NCI-H1436 (cell line): ENCODE measurements at places on chromosomes 1 and 21.

- DNase-seq = no peak
These were observed 389.7 kb downstream of the LMO4 start for GRCh38 chr1:87718241-87718950.

- no peak for DNase-seq
These were observed 6.2 kb downstream of the CSRP1 start for GRCh38 chr1:201500670-201501120.

DNA sequence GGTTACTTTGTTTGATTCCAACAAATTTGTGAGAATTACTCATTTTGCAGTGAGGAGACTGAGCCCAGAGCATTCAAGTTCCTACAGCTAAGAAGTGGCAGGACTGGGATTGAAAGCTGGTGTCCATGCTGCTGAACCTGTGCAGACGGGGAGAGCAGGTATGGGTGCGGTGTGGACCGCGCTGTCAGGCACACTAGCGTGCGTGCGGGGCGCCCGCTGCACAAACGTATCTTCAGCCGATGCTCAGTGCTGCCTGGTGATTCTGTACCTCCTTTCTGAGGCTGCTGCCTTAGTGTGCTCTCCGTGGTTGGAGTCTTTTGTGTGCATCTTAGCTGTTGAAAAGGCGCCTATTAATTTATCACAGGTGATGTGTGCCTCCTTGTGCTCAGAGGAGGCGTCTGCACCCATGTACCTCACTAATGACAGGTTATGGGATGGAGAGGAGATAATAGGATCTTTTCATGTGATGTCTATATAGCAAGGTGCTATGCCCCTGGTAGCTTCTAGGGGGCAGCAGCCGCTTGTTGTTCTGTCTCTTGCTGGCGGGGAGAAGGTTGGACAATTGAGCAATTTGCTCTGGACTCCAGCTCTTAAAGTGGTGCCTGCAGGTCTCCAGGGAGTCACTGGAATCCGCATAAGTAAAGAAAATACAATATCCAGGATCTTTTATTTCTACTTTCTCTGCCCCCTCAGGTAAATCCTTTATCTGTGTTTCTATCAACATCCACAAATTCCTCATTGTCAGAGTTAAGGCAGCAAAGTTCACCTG, 32.5 kb downstream of the PEX14 start:
- DNase-seq = peak; percentile 87

DNA sequence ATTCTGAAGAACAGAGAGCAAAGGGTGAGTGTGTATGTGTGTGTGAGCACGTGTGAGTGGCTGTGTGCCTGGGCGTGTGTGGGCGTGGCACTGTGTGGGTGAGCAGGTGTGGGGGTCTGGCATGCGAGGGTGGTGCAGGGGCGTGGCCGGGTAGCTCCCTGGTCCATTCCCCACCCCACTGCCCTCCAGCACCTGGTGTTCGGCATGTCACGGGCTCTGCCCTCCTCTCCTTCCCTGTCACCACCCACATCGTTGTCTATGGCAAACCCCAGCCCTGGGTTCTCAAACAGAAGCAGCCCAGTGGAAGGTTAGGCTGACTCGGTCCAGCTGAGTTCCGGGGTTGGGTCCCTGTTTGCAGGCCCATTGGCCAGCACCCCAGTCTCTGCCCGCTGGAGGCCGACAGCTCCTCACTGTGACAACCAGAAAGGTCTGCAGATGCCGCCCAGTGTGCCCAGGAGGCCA, 39.8 kb downstream of the UBE2G2 start:
- peak; percentile 42 for DNase-seq

DNA sequence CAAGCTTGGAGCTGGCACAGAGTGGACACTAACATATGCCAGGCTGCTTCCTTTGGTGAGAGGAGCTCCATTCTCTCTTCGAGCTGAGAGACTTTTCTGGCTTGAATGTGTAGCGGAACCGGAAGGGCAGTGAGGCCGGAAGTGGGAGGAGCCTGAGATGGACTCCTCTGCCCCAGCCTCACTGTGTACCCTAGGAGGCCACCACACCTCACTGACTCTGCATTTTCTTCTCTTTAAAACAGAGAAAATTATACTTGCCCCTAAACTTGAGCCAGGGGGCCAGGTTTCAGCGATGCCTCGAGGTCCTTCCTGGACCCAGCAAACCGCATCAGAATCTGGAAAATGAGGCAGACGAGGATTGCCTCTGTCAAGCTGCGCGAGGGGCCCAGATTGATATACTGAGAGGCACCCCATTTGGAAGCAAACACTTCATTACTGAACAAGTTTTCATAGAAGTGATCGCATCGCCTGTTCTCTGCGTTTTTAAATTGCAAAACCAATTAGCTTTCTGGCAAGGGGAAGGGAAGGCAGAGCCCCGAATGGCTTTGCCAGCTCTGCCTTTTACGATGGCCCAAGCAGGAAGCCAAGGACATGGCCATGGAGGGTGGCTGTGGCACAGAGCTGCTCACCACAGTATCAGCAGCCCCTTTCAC, 708.1 kb downstream of the PTPRU start:
- DNase-seq = no peak

DNA sequence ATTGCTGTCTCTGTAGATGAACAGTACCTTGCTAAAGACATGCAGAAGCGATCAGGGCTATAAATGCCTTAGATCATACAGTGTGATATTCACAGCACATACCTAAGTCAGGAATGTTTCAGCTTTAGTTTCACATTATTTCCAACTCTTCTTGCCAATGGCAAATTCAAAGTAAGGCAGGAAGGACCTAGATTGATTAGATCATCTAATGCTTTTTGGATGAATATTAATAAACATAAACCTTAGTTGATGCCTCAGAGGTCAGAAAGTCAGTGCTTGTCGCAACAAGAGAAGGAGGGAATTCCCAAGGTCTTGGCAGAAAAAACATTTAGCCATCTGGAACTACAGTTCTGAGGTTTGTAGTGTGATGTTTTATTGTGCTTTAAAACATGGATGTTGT, 122.3 kb downstream of the TNFSF18 start:
- no peak for DNase-seq

GRCh38 chr1:236052232-236052993, 12.5 kb downstream of the NID1 start:
- no peak for DNase-seq

GRCh38 chr1:204089044-204089751, 16.3 kb downstream of the SOX13 start:
- DNase-seq = no peak

- no peak for DNase-seq
These were observed 36.3 kb upstream of the CITED4 start for GRCh38 chr1:40898431-40898901.

GRCh38 chr1:203661572-203661971, 34.9 kb downstream of the ATP2B4 start:
- no peak for DNase-seq

DNA sequence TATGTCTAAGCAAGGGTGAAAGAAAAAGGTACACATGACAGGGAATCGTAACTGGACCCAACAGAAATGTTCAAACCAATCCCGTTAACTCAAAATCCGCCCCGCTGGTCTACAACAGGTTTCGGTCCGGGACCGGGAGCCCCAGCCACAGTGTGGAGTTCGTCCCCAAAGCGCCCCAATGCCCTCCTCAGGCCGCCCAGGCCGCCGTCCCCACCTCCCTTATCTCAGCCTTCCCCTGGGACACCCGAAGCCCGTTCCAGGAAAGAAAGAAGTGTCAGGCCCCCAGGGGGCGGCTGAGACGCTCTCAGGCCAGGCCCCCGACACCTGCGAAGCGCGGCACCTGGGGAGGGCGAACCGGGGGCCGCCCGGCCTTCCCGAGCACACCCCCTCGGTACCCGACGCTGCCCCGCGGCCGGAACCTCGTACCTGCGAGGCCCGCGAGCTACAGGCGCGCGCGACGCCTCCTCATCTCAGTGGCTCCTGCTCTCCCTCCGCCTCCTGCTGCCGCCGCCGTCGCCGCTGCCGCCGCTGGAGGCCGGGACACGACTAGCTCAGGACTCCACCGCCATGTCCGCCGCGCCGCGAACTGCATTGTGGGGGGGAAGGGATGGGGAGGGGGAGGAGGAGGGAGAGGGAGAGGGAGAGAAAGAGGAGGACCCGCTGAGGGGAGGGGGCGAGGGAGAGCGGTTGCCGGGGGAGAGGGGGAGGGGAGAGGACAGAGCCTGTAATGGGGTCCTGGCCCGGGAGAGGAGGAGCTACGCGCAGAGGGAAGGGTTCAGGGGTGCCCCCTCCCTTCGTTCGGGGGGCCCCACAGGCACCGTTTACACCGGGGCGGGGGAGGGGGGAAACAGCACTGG, at the start of gene TUT4:
Gene TUT4 (minus strand): TSS at position 588 of the 857 bp plus-strand sequence. CDS start 26,812 bp downstream, outside the sequence.
- peak; percentile 87 for DNase-seq

- DNase-seq = no peak
These were observed 221.6 kb downstream of the AKT3 start for GRCh38 chr1:243628476-243628907.

DNA sequence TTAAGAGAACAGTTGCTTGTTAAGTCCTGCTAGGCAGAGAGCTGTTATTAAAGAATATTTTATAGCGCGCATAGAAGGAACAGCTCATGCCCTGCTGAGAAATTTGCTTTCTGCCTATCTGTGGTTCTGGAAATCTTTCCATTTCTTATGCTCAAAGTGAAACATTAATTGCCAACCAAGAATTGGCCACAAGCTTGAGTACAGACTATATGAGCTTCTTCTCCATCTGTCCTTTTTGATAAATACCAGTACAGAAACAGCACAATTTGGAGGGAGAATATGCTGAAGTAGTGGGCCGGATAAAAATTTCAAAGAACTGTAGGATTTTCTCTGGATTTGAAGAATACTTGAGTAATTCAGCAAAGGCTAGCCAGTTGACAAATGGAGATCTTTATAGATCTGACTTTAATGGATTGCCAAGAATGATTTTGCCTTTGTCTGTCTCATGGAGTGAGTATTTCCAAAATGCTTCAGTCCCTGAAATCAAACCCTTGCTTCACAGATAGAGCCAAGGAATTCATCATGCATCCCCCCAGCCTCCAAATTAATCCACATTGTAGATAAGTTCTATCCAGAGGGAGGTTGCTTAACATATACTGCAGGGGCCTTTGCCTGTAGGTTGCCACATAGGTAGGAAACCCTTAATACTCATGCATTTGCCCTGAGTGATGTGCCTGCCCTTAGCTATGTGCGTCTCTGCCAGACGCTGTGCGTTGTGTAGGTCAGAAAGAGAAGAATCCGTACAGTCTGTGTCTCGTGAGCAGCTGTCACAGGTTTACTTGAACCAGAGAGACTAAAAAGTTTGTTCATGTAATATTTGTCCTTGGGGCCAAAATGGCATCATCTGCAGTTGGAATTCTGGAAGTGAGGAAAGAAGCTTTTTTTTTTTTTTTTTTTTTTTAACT, 44.2 kb downstream of the SMYD2 start:
- no peak for DNase-seq

GRCh38 chr21:44671911-44672310, 5.2 kb upstream of the KRTAP12-2 start:
- no peak for DNase-seq

DNA sequence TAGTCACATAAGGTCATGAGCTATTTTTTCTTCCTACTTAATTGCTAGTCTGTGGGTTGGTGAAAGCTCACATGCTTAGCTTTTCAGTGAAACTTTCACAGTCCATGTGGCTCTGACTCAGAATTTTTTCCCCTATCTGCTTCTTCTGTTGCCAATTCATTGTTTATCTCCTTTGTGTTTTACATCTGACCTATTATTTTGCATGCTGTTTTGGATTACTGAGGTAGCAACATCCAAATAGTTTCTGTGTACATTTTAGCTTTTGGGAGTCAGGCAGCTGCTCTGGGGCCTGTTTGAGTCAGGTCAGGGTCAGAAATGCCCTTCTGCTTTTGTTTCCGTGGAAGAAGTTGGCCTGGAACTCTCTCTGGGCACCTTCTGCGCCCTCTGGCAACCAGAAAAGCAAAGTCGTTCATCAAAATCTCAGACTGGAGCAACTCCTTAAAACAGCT, 40.0 kb downstream of the ROR1 start:
- DNase-seq = no peak

DNA sequence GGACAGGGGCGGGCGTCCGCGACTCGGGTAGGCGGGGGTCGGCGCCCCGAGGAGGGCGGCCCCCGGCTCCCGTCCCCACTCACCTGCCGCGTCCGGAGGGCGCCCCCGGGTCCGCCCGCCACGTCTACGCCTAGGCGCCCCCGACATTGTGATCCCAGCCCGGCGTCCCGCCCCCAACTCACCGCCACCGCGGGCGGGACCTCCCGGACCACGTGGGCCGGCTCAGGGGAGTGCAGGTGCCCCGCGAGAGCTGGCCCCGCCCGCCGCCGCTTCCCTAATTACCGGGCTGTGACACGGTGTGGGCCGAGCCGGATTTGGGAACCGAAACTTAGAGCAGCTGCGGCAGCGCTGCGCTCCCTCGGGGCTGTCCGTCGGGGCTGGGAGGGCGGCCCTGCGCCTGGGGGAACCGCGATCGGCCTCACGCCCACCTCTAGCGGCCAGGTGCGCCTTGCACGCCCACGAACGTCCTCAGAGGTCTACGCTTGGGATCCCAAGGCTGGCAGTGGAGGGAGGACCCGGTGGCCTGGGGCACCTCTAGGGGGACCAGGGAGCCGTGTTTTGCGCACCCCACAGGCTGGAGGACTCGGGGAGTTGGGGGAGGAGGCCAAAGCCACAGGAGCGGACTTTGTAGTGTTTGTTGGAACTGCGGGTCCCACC, 521 bp upstream of the NADK start:
- DNase-seq = peak; percentile 84

DNA sequence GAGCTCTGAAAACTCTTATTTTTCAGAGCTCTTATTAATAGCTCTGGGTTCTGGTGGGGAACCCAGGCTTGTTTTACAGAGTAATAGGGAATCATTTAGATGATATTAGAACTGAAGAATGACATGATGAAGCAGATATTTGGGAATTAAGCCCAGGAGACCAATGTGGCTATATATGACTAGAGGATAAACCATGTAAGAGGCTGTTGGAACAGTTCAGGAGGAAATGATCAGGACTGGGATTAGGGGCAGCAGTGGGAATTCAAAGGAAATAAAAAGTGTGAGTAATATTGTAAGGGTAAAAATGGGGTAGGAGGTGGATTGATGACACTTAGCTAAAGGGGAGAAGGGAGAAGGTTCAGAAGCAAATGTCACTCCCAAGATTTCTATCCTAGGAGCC, 58.6 kb downstream of the GIPC2 start:
- DNase-seq = no peak

GRCh38 chr1:228363686-228364067, 43.0 kb downstream of the TRIM11 start:
- no peak for DNase-seq

DNA sequence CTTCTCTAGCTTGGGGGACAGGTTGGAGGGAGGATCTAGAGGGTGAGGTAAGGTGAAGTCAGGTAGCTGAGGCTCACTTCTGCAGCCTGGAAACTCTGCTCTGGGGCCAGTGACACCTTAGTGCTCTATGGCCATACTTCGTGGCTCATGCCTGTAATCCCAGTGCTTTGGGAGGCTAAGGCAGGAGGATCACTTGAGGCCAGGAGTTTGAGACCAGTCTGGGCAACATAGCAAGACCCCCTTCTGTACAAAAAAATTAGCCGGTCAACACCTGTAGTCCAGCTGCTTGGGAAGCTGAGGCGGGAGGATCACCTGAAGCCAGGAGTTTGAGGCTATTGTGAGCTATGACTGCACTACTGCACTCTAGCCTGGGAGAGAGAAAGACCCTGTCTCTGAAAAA, 5.8 kb downstream of the LMNA start:
- no peak for DNase-seq

GRCh38 chr1:175822580-175822979, 79.2 kb upstream of the TNR start:
- no peak for DNase-seq
